D721Med (cell line): ENCODE measurements at places on chromosomes 12 and 14.

DNA sequence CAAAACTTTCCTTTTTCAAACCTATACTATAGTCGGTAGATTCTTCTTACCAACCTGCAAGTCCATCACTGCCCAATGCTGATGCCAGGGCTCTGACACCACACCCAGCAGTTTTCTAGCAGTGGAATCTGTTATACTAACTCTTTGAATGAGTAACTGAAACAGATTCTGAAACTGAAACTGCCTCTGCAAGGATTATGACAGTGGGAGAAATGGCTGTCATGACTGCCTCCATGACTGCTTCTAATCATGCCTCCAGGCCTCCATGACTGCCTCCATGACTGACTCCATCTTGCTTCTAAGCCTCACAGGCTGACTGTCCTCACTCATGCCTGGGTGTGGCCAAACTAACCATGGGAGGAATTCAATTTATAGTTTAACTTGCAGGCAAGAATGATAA lies 29.4 kb upstream of the OXA1L start:
- no peak for DNase-seq

- DNase-seq, result no peak
These were observed 33.0 kb downstream of the FOXN3 start for GRCh38 chr14:89384023-89384422.

DNA sequence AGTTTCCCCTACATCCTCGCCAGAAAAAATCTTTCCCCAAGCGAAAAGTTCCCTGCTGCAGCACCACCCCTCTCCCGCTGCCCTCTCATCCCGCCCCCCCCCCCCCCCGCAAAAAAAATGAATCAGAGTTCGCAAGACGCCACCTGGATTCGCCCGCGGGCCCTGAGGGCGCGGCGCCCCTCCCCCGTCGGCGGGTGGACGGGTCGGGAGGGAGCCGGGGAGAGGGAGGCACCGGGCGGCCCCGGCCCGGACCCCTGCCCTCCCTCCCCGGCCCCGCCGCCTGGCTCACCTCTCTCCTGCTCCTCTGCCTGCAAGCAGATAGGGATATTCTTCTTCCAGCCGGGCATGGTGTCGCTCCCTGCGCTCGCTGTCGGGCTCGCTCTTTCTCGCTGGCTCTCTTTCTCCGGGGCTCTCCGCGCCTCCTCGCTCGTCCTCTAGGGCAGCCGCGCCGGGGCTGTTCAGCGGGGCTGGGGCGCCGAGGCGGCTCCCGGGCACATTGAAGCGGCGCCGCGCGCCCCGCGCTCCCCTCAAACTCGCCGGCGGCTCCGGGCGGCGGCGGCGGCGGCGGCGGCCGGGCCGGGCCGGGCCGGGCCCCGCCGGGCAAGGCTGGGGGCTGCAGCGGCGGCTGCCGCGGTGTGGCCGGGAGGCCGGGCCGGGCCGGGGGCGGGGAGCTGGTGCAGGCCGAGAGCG lies 200.3 kb upstream of the CAND1 start:
- DNase-seq, result no peak

GRCh38 chr14:33230021-33230420 lies 291.3 kb downstream of the NPAS3 start:
- no peak for DNase-seq

- peak; percentile 51 for DNase-seq
These were observed at the start of gene AHNAK2 for GRCh38 chr14:104977681-104978653. AHNAK2 (minus strand) TSS chr14:104978374; CDS start chr14:104978237, 137 bp downstream.

GRCh38 chr12:88944397-88944796 lies 364.1 kb upstream of the KITLG start:
- no peak for DNase-seq

DNA sequence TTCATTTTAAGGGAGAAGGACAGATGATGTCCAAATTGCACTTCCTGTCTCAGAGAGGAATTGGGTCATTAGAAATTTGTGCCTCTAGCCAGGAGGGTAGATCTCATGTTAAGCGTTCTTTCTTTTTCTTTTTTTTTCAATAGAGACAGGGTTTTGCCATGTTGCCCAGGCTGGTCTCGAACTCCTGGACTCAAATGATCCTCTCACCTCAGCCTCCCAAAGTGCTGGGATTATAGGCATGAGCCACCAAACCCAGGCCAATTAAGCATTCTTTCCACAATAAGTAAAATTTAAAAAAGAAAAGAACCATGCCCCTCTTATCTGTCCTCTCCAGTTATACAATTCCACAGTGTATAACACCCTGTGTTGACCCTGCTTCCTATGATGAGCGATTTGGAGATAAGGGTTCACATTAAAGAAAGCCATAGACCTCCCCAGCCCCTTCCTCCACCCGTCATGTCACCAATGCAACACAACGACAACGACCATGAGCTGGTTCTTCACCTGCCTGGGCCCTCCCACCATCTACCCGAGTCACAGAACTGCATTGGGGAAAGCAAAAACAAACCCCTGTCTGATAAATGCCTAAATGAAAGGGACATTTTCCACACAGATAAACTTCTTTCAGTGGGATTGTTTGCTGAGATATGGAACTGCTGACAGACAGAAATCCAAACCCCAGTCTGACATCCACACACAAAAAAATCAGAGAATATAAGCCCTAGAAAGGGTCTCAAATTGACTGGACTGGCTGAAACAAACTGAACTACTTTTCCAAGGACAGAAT lies 37.3 kb downstream of the SSH1 start:
- no peak for DNase-seq

DNA sequence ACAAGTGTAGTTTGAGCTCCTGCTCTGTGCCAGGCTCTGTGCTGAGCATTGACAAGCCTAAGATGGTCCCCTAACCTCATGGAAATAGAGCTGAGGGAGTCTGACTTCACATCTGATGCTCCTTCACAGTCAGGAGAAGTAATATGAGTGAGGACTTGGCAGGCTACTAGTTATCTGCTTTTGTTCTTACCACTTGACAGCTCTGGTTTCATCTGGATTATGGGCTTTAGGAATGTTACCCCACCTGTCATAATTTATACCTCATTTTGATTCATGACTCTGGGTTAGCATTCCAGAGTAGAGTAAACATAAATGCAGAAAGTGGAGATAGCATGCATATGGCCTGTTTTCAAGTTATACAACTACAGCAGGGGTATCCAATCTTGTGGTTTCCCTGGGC lies 40.5 kb downstream of the ATP6V1D start:
- no peak for DNase-seq

- DNase-seq, result no peak
These were observed 179.3 kb upstream of the PZP start for GRCh38 chr12:9387450-9387849.

- DNase-seq, result no peak
These were observed 3.6 kb downstream of the STAT6 start for GRCh38 chr12:57107456-57108155.
